ENCODE measurements at places on chromosomes 4 and X. TPM values are rescaled to one million over a fixed set of nuclear protein-coding genes. Genes with fewer than 3 reads are reported as not detected.
A peak's percentile ranks its signal among the peaks of the same experiment; 100 is the strongest.

- H3K27ac ChIP-seq: no peak overlapping the region
- peak overlapping the region; percentile 55 for H3K4me3 ChIP-seq
- peak; percentile 61 for DNase-seq
- no peaks in the 10 kb centered on the region for H3K36me3 ChIP-seq
- no peaks in the 10 kb centered on the region for H3K4me1 ChIP-seq
Observed at GRCh38 chrX:134026565-134027311, 41.3 kb upstream of the GPC3 start.

GRCh38 chrX:37796805-37797204, 16.9 kb downstream of the CYBB start:
- H3K27ac ChIP-seq: no peak overlapping the region
- H3K36me3 ChIP-seq: no peaks in the 10 kb centered on the region
- no peak overlapping the region for H3K4me3 ChIP-seq

DNA sequence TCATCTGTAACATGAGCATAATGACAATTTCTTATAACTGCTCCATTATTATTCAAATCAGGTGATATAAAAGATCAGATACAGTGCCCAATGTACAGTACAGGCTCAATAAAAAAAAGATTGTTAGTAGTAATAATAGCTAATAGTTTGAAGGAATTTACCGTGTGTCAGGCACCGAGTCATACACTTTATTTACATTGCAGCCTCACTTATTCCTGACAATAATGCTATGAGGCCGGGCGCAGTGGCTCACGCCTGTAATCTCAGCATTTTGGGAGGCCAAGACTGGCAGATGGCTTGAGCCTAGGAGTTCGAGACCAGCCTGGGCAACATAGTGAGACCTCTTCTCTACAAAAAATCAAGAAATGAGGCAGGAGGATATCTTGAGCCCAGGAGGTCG, 10.1 kb upstream of the MAP7D3 start:
- H3K27me3 ChIP-seq: no peaks in the 10 kb centered on the region
- no peak overlapping the region for H3K27ac ChIP-seq
- no peaks in the 10 kb centered on the region for H3K4me1 ChIP-seq
- no peak for DNase-seq
- H3K4me3 ChIP-seq: no peak overlapping the region
- H3K36me3 ChIP-seq: peaks cover 2% of the 10 kb centered on the region

DNA sequence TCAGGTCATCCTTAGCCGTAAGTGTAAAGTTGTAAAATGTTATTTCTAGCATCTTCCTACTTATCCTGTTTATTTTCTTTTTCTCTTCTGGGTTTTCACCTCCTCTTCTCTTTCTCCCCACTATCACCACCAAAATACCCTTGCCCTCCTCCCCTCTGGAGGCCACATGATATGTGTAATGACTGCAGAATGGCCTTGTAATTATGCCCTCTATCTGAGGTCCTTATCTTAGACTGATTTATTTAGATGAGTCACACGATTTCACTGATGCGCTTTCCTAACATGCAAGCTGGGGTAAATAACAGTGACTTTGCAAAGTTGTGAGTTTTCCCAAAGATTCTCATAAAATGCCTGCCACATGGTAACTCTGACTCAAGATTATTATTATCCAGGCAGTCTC, 231.8 kb upstream of the GPRIN3 start:
- no peak overlapping the region for H3K4me3 ChIP-seq
- no peaks in the 10 kb centered on the region for H3K27me3 ChIP-seq
- H3K27ac ChIP-seq: no peak overlapping the region
- no peak for DNase-seq
- H3K4me1 ChIP-seq: no peaks in the 10 kb centered on the region
- no peaks in the 10 kb centered on the region for H3K36me3 ChIP-seq

DNA sequence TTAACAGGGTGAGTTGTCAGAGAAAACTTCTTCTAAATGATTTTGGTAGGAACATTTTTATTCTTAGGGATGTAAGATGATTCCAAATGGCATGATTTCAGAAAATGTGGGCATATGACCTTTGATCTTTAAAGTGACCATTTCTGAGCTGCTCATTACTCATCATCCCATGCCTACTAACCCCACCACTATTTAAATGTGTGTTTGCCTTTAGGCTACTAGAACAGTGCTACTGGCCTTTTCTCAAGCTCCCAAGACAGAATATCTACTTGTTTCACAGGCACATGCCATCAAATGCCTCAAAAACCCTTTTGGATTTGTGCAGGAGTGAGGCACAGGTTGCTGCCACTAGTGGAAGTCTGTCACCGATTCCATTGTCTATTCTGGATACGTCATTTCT, 428.2 kb downstream of the ADAM29 start:
- H3K27me3 ChIP-seq: no peaks in the 10 kb centered on the region
- no peak overlapping the region for H3K4me3 ChIP-seq
- no peak for DNase-seq
- peaks cover 5% of the 10 kb centered on the region for H3K36me3 ChIP-seq
- no peaks in the 10 kb centered on the region for H3K4me1 ChIP-seq

DNA sequence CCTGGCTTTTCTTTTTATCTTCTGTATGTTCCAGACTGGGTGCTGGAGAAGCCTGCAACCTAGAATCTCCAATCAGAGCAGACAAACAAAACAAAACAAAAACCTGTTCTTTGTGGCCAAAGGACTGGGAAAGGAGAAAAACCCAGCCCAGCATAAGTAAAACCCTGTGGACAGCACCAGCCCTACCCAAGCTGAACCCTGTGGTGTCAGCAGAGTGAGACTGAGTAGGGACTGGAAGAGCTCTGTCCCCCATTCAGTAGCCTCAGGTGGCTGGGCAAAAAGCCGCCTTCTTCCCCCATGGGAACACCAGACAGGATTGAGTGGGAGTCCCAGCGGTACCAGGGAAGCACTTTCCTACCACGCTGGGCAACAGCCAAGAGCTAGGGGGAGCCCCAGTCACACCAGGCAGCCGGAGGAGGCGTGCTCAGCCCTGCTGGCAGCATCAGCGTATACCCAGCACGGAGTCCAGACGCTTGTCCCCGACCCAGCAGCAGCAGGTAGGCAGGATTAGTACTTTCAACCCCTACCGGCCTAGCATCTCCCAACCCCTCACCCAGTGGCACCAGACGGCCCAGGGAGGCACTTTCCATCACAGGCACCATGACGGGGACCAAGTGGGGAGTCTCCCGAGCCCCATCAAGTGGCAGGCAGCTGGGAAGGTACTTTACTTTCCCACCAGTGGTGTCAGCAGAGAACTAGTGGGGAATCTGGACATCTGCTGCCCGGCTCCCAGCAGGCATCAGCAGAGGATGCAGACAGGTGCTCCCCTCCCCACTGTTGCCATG, 8.6 kb upstream of the JADE3 start:
- DNase-seq: peak; percentile 86
- no peak overlapping the region for H3K27ac ChIP-seq
- H3K4me1 ChIP-seq: no peaks in the 10 kb centered on the region
- H3K27me3 ChIP-seq: no peaks in the 10 kb centered on the region
- H3K36me3 ChIP-seq: no peaks in the 10 kb centered on the region

DNA sequence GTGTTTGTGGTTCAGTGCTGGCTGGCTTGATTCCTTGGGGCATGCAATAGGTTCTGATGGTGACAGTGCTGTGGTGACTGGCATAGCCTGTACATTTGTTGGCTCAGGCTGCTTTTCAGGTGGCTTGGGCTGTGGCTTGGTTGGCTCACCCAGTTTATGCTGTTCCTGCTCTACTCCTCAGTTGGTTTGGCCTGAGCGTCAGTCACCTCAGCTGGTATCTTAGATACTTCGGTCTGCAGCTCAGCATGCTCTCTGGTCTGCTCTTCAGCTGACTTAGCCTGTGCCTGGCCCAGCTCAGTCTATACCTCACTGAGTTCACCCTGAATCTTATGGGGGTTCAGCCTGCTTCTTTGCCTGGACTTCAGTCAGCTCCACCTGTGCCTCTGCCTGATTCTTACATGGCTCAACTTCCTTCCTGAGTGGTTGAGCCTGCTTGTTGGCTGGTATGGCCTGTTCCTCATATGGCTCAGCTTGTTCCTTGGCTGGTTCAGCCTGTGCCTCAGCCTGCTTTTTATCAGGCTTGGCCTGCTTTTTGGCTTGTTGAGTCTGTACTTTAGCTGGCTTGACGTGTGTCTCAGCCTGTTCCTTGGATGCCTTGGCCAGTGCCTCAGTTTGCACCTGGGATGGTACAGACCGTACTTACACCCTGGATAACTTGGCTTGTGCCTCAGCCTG, 170.6 kb downstream of the MSN start:
- H3K27ac ChIP-seq: no peak overlapping the region
- no peak overlapping the region for H3K4me3 ChIP-seq
- H3K36me3 ChIP-seq: no peaks in the 10 kb centered on the region
- H3K4me1 ChIP-seq: no peaks in the 10 kb centered on the region
- no peak for DNase-seq

DNA sequence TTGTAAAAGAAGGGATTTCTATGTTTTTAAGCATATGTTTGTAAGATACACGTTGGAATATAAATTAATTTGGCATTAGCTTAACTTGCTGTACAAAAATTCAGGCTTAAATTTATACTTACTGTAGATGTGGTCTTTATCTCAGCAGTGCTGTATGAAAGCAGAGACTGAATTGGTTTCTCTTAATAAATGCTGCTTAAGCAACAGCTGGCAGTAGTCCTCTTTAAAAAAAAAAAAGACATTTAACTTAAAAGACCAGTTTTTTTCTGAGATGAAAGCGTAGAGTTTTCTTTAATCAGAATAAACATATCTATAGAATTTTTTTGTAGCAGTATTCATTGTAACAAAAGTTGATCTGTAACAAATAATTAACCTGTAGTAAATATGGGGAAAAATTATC, 124.6 kb downstream of the RAP1GDS1 start:
- no peaks in the 10 kb centered on the region for H3K27me3 ChIP-seq
- H3K4me1 ChIP-seq: no peaks in the 10 kb centered on the region
- no peak overlapping the region for H3K4me3 ChIP-seq
- no peak for DNase-seq

NCAPG gene
- 48.8 TPM for total RNA-seq

ANXA5 gene
- total RNA-seq: 234 TPM

DUSP9 gene
- 2.3 TPM for total RNA-seq

IDH3G gene
- 43.2 TPM for total RNA-seq

CYTL1 gene
- 1.7 TPM for total RNA-seq

Data from H9 (cell line).